ENCODE measurements at places on chromosomes 16 and 17.

DNA sequence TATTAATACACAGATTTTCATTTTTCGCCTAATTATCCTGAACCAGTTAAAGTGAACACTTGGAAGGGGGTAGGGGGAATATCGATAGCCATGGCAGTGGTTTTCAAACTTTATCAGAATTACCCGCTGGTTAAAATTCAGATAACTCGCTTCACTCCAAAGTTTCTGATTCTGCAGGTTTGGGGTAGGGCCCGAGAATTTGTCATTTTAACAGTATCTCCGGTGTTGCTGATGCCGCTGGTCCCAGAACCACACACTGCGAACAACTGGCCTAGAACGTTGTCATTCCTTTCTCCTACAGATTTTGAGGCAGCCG is 313 bp upstream of the NSRP1 start:
- DNase-seq: no peak

DNA sequence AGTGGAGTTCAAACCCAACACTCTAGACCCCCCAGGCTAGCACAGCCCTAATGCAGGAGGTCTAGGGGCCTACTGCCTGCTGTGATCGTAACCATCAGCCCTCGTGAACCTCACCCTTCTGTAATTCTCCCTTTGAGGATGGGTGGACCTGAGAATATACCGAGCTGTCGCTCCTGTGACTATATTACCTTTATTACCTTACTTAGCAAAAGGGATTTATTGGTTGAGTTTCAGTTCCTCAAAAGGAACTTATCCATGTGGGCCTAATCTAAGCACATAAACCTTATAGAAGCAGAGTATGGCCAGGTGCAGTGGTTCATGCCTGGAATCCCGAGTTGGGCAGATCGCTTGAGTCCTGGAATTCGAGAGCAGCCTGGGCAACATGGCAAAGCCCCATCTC is 19.2 kb upstream of the EMP2 start:
- no peak for DNase-seq

DNA sequence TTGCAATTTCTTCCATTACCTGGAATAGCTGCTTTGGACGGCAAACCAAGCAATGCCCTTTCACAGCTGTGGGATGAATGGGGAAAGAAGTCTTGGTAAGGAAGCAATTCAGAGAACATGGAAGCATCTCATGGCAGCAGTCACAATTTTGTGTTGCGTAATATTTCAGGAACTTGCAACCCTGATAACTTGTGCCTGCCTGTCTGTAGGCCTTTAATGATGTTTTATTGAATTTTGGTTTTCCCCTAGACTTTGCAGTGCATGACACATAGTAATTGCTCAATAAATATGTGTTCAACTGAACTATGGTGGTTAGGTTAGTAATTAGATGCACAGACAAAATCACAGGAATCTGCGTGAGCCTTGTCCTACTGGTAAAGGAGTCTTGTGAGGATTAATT is 439.5 kb downstream of the WWOX start:
- no peak for DNase-seq

- DNase-seq: no peak
These were observed 134.9 kb downstream of the CCT6B start for GRCh38 chr17:34826332-34826731.

- peak; percentile 83 for DNase-seq
These were observed 7.0 kb downstream of the CORO6 start for GRCh38 chr17:29615492-29616299.

DNA sequence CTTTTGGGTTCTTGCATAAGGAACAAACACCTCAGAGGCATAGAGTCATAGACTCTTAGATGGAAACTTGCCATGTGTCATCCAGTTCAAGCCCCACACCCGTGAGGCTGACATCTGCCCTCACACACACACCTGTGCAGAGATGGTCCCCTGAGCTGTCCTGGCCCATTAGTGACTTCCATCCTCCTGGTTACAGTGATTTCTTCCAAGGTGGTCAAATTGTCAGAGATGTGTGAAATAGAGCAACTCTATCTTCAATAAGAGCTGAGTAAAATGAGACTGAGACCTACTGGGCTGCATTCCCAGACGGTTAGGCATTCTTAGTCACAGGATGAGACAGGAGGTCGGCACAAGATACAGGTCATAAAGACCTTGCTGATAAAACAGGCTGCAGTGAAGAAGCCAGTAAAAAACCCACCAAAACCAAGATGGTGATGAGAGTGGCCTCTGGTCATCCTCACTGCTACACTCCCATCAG is 342.2 kb upstream of the TNRC6C start:
- DNase-seq: no peak

DNA sequence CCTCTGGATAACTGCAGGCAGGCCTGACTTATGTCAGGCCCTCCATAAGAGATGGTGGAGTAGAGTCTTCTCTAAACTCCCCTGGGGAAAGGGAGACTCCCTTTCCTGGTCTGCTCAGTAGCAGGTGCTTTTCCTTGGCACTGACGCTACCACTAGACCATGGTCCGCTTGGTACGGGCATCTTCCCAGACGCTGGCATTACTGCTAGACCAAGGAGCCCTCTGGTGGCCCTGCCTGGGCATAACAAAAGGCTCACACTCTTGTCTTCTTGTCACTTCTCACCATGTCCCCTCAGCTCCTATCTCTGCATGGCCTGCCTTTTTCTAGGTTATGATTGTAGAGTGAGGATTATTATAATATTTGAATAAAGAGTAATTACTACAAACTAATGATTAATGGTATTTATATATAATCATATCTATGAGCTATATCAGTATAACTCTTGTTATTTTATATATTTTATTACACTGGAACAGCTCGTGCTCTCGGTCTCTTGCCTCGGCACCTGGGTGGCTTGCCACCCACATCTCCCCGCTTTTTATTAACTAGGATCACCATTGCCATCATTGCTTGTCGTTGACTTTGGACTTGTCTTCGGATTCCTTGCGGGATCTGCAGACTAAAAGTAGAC is 59.8 kb upstream of the ARL4D start:
- DNase-seq: peak; percentile 66

- DNase-seq: no peak
These were observed 15.3 kb upstream of the SEC14L1 start for GRCh38 chr17:77125432-77125901.

GRCh38 chr16:86075839-86076440 is 177.0 kb downstream of the IRF8 start:
- DNase-seq: no peak

DNA sequence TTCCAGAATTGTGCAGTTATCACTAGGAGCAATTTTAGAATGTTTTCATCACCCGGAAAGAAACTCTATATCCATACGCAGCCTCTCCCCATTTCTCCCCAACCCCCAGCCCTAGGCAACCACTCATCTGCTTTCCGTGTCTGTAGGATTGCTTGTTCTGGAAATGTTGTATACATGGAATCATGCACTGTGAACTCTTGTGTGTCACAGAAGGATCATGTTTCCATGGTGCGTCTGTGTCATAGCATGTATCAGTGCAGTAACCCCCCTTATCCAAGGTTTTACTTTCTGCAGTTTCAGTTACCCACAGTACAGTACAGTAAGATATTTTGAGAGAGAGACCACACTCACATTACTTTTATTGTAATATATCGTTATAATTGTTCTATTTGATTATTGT is 299.4 kb downstream of the CPPED1 start:
- no peak for DNase-seq

GRCh38 chr17:74024871-74025531 is 178.5 kb upstream of the RPL38 start:
- DNase-seq: no peak

GRCh38 chr16:12081048-12081404 is 104.5 kb downstream of the SNX29 start:
- DNase-seq: no peak

- no peak for DNase-seq
These were observed 295.8 kb downstream of the FOXL1 start for GRCh38 chr16:86874141-86874540.

DNA sequence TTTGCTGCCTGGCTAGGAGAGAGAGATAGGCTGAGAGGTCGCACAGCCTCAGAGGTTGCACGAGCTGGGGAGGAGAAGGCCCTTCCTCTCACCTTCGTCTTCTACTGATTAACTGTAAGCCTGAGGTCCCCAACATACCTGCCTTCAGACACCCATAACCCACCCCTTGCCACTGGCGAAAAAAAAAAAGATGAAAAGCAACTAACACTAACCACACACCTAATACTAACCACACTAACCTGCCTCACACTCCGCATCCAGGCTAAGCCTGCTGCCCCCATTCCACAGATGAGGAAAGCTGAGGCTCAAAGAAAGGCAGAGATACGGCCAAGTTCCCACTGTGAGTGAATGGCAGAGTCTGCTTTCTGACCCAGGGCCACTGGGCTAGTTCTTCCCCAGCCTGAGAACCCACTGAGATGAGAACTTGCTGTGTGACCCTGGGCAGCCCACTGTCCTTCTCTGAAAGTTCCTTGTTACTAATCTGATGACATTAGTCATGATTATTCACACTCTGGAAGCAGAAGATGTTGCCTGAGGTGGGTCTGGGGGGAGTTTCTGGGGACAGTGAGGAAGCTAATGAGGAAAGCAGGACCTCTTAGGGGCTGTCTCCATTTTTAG is 4.6 kb downstream of the IL21R start:
- no peak for DNase-seq

- DNase-seq: no peak
These were observed 136.2 kb upstream of the SALL1 start for GRCh38 chr16:51287121-51287755.

DNA sequence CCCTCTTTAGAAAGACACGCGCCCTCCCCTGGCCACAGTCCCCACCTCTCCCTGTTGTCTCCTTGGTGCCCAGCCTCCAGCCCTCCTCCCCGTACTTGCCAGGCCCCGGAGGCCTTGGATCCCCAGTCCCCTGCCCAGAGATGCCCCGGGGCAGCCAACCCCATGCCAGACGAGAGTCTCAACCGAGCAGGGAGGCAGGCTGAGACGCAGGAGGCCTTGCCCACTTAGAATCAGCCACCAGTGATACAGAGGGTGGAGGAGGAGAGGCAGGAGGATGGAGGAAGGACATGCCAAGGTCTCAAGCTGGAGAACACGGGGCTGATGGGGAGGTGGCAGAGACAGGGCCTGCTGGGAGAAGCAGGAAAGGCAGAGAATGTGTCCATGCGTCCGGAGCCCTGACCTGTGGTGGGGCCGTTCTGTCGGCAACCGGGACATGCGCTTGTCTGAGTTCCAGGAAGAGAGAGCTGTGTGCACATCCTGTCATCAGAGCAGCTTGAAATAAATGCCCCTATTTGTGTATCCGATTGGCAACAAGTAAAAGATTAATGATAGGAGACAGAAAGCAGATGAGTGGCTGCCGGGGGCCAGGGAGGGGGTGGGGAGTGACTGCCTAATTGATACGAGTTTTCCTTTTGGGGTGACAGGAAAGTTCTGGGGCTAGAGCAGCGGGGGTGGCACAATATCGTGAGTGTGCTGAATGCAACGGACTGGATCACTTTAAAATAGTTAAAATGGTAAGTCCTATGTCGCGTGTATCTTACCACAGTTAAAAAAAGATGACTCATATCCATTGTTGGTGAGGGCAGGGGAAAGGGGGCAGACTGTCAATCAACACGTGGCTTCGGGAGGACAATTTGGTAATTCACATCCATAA is 44.7 kb upstream of the MEAK7 start:
- DNase-seq: peak; percentile 64

GRCh38 chr17:16363749-16364536 is 10.7 kb upstream of the CENPV start:
- DNase-seq: peak; percentile 80

DNA sequence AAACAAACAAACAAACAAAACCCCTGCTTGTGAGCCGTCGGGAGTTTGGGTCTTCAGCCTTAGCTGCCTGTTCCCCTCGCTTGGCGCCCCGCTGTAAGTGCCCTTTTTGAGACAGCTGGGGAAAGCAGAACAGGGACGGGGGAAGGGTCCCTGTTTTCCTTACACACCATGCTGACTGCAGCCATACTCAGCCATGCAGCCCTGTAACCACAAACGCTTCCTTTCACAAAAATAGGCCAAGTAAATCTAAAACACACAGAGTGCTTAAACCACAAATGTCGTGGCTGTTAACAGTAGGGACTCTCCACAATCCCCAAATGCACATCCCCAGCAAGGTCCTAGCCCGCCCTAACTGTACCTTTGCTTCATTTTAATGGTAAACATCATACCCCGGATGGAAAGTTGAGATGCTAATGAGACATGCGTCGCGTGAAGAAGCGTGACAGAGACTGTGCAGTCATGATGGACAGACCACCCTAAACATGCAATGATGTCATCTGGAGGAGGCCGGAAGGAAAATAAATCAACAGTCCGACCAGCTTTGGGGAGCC is 129.9 kb downstream of the MGAT5B start:
- DNase-seq: peak; percentile 69

DNA sequence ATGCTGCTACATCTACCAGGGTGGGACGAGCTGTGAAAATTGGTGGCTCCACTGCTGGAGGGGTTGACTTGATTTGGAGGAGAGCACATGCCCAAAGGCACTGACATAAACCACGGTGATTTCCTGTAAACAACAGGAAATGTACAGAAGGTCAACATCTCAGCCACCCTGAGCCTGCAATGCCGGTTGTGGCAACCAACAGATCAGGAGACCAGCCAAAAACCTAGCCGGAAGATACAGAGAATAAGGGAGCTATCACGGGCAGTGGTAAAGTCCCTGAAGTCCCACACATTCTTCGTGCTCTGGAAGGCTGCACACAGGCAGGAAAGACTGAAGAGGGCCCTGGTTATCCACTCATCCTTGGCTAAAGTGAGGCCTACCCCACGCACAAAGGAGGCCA is 56.2 kb downstream of the ADCY9 start:
- peak; percentile 22 for DNase-seq

GRCh38 chr17:13393841-13394710 is 207.7 kb downstream of the HS3ST3A1 start:
- no peak for DNase-seq

DNA sequence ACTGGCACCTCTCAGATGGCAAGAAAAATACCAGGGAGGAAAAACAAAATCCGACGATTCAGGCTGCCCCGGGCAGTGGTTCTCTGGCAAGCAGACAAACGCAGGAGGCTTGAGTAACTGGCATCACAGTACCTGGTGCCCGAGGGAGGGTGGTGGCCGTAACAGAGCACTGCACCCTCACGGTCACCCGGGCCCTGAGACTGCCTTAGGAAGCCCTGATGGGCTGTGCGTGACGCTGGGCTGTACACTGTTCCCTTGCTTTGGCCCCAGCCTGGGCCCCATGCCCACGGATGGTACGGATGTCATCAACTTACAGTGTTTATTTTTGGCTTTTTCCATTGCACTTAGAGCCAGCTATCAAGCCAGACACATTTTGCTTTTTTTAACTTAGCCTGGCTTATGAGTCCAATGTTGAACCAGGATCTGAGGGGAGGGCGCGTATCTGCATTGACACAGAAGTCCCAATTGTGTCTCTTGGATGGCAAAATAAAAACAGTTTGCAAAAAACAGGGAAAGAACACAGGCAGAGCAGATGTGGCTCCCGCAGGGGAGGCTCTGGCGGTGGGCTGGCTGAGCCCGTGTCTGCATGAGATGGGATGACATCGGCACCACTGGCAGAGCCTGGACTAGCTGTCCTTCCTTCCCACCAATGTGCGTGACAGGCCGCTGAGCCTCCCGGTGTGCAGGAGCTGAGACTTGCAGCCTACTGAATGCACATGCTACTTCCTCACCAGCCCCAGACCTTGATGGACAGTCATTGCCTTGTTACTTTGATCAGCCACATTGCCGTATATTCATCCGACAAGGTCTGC is 287.7 kb downstream of the FOXL1 start:
- no peak for DNase-seq
